T1000 (cell line): ENCODE measurements at places on chromosomes 12 and 14.

GRCh38 chr12:43428088-43428600 is 123.9 kb downstream of the ADAMTS20 start:
- DNase-seq = no peak

- no peak for DNase-seq
Measured at GRCh38 chr12:105832806-105833205, 305.9 kb downstream of the NUAK1 start.

DNA sequence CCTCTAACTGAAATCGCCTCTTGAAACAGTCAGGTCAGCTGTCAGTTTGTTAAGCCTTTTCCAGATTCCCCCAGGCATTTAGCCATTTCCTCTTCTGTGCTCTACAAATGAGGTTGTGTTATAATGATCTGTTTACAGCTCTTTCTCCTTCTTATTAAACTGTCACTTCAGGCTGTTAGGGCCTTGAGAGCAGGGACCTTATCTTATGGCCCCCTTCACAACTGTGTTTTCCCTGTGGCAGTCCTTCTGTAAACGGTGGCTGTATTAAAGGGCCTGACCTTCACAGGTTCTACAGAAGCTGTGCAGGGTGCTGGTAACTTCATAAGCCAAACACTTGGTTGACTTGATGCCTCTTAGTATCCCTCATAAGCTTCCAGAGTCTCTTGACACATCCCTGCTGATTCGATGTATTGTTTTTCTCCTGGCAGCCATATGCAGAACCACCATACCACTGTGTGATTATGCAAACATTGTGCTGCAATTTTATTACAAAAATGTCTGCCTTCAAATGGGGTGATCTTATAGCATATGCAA is 104.7 kb downstream of the PLEKHA5 start:
- no peak for DNase-seq

GRCh38 chr12:591167-592023 is 71.8 kb downstream of the NINJ2 start:
- DNase-seq = no peak

- DNase-seq = no peak
Measured at GRCh38 chr14:51738754-51739153, 87.0 kb downstream of the FRMD6 start.

DNA sequence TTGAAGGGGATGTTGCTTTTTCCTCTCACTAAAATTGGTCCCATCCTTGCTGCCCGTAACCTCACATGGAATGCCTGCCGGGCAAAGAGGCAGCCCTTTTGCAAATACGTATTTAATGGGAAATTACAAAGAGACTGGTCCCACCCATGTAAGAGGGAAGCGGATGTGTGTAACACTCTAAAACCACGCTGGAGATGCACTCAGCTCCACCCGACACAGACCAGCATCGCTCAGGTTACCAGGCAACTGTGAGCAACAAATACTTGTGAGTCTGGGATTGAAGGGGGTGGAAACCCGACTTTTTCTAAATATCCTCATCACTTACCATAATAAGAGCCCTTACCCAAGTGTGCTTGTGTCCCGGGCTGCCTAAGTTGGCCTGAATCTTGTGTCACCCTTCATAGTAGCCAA is 47.7 kb downstream of the ELK3 start:
- DNase-seq = no peak

GRCh38 chr14:66056926-66057552 is 429.1 kb upstream of the CCDC196 start:
- no peak for DNase-seq

GRCh38 chr12:3483089-3483488 is 7.9 kb upstream of the PRMT8 start:
- no peak for DNase-seq

DNA sequence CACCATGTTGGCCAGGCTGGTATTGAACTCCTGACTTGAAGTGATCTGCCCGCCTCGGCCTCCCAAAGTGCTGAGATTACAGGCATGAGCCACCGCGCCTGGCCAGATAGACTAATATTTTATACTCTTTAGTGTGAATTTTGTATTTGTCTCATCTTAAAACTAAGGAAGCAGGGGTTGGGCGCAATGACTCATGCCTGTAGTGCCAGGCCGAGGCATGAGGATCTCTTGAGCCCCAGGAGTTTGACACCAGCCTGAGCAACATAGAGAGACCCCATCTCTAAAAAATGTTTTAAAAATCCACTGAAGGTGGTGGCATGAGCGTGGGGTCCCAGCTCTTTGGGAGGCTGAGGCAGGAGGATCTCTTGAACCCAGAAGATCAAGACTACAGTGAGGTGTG is 9.0 kb downstream of the DYNC1H1 start:
- DNase-seq = no peak
